ENCODE measurements at places on chromosomes 11 and 22. TPM values are rescaled to one million over a fixed set of nuclear protein-coding genes. Genes with fewer than 3 reads are reported as not detected.

The EXPH5 gene
- 24.6 TPM for total RNA-seq

- ATAC-seq = peak; percentile 82
These were observed 33.9 kb downstream of the TSPAN4 start for GRCh38 chr11:876545-876944.

- ATAC-seq = no peak
These were observed 6.4 kb downstream of the APOBEC3H start for GRCh38 chr22:39103431-39103830.

DNA sequence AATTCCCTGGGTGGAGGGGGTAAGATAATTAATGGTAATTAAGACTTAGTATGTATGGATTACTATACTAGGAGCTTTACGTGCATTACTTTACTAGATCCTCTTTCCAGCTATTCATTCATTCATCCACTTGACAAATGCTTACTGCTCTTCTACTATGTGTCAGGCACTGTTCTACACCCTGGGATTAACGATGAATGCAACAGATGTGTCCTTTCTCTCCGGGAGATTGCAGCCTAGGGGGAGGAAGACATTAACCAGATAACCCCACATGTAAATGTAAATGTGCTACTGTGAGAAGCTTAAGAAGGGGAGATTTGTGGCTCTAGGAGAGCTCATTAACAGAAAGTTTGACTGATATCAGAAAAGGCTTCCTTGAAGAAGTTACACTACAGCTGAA is 1.7 kb downstream of the ANKK1 start:
- ATAC-seq = no peak

The GLYAT gene
- not detected for total RNA-seq

DNA sequence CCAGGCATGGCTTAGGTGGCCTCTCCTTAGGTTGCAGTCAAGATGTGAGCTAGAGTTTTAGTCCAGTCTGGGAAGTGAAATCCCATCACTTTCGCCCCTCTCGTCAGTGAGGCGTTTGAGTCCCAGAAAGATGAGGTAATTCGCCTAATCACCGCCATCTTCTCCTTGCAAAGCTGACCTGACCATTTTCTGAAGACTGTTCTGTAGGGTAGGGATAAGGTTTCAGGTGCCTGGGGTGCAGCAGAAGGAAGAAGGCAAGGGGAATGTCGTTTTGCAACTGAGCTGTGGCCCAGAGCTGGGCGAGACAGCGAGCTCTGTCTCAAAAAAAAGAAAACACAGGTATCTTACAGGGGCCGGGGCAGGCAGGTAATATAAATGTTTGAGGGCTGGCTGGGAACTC is 61.7 kb upstream of the CECR2 start:
- no peak for ATAC-seq

DNA sequence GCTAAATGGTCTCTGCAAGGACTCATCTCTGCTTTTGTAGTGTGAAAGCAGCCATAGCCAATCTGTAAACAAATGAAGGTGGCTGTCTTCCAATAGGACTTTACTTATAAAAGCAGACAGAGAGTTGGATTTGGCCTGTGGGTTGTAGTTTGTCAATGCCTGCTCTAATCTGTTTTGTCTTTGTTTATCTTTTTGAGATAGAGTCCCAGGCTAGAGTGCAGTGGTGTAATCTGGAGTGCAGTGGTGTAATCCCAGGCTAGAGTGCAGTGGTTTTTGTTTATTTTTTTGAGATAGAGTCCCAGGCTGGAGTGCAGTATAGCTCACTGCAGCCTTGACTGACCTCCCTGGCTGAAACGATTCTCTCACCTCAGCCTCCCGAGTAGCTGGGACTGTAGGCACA is 8.6 kb downstream of the PPP6R3 start:
- ATAC-seq = no peak

- ATAC-seq = peak; percentile 58
These were observed 34.6 kb downstream of the ZNRF3 start for GRCh38 chr22:28917747-28918549.

The RAPSN gene
- 0.44 TPM for total RNA-seq

DNA sequence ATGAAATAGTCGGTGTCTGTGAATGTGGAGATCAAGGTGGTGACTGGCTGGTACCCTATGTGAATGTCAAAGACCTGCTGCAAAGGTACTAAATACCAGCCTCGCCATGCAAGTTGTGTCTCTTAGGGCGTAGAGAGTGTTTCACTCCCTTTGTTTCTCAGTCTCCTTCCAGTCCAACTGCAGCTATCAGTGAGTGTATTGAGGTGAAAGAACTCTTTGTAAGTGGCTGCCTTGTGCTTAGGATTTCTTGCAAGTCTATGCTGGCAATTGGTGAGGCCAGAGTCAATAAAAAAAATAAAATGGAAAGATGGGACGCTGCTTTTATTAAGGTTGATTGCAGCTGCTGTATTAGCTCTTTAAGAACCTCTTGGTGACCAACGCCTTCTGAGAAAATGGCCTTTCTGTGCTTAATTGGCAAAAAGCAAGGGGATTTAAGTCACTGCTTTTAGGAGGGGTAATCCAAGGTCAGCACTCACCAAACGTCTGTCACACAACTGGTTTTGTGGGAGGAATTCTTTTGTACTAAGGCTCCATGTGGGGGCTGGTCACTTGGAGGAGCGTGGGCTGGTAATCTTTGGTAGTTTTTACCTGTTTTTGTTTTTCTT is 95.1 kb downstream of the PARVA start:
- ATAC-seq = no peak

DNA sequence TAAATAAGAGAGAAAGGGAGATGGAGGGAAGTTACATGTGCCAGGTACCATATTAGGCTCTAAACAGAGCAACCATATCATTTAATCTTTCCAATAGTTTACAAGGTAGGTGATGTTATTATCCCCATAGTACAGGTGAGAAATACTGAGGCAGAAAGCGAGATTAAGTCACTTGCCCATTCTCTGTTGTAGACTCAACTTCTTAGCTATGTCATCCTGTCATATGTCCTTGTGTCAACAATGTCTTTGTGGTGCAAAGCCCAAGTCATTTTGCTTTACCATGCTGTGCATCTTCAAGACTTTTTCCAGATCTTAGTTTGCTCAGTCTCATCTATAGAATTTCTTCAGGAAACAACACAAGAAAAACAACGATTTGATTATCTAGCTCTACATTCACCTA is 205.0 kb upstream of the E2F8 start:
- ATAC-seq = no peak

DNA sequence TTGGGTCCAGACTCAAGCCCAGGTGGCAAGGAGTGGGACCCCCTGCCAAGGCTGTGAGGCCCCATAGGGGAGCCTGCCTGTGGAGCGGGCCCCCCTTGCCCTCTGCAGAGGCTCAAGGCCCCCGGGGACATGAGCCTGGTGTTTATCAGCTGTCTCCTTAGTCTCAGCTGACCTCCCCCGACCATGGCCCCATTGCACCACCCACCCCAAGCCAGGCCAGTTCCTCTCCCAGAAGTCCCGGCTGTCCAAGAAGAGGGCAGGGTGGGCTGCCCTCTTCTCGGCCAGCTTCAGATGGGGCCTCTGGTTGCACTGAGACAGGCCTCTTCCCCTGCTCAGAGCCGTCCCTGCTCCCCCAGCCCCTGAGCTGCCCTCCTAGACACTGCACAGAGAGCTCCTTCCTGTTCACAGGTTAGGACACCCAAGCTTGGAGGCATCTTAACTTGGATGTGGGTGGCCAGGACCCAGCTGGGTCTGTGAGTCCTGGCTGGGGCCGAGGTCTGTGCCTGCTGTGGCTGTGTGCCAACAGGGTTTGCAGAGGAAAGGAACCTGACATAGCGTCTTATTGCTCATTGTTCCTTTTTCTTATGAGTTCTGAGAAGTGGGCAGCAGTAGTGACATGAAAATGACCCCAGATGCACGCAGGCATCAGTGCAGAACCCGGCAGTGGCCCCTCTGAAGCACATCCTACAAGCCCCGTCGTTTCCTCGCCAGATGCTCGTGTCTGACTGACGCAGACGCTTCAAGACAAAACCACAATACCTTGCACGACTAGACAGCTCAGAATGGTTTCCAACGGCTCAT is 5.4 kb downstream of the TRABD start:
- peak; percentile 3 for ATAC-seq

The BTBD10 gene
- total RNA-seq = 29.8 TPM

DNA sequence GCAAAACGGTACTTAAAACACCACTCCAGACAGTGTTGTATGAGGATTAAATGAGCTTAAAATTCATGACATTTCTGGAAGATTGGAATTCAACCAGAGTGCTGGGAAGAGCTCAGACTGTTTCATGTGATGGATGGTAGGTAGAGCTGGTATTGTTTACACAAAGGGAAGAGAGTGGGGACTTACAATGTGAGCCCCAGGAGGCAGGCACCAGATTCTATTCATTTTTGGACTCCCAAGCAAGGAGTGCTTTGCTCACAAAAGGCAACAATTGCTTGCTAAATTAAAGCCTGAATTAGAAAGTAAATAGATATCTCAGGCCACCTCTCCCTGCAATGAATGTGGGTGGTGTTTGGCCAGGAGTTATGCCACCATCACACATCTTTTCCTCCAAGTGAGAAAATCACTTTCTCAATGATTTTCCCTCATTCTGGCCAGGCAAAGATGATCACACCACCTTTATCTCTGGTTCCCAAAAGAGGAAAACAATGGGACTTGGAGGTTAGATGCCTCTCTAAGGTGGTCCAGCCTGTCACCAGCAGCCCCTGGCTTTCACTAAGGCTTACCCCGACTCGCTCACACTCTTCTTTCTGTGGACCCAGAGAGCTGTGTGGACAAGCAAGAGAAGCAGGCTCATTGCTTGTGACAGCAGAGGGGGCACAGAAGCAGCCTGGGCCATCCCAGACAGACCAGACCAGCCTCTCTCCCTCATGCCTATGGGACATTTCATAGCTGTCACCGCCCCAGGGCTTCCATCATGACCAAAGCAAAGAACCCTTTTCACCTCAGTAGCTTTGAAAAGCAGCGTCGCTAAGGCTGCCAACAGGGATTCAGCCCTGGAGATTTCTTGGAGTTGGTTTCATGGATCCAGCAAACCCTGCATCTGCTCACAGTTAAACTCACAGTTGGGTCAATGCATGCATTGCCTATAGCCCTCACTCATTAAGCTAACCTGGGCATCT is 63.5 kb upstream of the DRD2 start:
- ATAC-seq = no peak

- no peak for ATAC-seq
These were observed 82.6 kb downstream of the SLC1A2 start for GRCh38 chr11:35336726-35337125.

DNA sequence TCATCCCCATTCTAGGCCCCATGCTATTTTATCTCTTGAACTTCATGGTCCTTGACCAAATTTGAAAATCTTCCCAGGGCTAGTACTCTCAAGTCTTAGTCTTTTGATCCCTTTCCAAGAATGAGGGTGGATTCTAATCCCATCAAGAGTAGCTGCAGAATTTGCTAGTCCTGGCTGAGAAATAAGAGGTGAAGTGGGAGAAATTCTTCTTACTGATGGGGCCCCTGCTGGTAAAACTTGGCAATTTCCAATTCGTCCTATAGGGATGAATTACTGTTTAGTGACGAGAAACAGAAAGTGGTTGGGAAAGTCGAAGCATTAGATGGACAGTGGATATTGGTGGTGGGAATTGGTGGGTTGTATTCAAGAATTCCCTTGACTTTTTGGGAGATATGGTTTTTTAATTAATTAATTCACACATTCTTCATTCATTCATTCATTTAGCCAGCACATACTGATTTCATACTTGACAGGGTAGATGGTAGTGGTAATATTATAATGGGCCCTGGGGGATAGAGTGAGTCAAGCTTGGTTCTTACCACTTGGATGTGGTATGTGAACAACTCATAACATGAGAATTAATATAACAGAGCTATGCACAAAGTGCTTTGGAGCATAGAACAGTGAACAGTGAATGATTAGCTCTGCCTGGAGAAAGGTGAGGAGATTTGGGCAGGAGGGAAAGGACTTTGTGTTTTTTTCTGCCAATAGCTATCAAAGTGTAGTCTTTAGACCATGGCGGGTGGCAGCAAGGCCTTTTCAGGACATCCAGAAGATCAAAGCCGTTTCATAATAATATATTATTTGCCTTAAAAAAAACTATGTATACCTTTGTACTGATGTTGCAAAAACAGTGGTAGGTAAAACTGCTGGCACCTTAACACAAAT is 103.8 kb downstream of the STIM1 start:
- peak; percentile 67 for ATAC-seq

DNA sequence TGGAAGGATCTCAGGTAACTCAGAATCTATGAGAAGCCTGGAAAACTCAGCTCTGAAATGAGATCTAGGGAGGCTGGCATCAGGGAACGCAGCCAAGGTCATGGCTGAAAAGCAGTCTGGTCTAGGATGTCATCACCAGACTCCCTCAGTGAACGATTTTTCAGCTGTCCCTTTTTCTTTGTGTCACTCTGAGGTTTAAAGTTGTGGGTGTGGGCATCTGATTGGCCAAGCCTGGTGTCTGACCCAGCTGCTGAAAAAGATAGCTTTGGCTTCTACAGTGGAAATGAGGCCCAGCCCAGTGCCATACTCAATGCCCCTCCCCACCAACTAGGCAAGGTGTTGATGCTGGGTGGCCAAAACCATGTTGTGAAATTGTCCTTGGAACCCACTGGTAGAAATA is 14.5 kb downstream of the RPS3 start:
- ATAC-seq = no peak

The OR5M11 gene
- total RNA-seq = not detected

DNA sequence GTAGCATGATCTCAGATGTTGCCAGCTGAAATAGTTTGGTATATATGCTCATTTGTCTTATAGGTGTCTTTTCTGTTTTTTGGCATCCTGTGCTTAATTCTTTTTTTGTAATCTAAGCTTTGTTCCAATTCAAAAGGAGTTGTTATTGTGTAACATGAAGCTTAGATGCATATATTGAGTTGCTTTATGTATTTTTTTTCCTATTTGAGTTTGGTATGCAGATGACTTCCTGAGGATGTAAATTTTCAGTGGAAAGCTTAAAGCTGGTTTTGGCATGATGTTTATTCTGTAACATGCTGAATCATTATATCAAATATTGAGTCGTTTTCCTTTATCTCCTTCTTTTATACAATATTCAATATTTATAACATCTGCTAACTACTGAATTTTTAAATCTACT is 69.4 kb downstream of the DDX10 start:
- no peak for ATAC-seq

DNA sequence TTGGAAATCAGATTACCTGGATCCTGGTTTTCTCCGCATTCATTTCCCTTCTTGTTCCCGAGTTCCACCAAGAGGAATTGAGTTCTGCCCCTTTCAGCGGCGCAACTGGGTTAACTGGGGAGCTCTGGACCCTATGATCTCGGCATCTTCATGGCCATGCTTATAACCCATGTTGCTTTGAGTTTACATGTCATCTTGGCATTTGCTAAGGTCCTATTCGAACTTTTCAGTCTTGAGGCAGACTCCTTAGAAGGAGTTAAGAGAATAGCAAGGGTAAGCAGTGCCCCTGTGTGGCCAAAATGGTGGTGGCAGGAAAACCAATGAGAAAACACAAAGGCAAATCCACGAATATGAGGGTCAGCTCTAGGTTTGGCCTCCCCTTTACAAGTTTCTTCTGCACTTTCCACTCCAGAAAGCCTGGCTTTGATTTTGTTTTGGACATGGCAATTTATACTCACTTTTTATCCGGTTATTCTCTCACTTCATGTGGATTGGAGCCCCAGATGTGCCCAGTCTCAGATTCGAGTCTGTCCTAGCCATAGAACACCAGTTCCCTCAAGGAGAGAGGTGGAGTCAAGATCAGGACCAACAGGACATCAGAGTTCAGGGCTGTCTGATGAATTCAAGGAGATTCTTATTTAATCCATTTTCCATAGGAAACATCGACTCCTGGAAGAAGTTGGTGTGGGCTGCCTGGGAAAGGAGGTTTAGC is 55.3 kb upstream of the FBXO3 start:
- ATAC-seq = peak; percentile 78

- no peak for ATAC-seq
These were observed 40.8 kb upstream of the TLCD5 start for GRCh38 chr11:120284272-120284671.

The LRRC4C gene
- total RNA-seq = 0.28 TPM
